ENCODE measurements at places on chromosomes 12 and 14.
A peak's percentile ranks its signal among the peaks of the same experiment; 100 is the strongest.

- DNase-seq = no peak
Measured at GRCh38 chr14:28097585-28097984, 669.0 kb upstream of the FOXG1 start.

DNA sequence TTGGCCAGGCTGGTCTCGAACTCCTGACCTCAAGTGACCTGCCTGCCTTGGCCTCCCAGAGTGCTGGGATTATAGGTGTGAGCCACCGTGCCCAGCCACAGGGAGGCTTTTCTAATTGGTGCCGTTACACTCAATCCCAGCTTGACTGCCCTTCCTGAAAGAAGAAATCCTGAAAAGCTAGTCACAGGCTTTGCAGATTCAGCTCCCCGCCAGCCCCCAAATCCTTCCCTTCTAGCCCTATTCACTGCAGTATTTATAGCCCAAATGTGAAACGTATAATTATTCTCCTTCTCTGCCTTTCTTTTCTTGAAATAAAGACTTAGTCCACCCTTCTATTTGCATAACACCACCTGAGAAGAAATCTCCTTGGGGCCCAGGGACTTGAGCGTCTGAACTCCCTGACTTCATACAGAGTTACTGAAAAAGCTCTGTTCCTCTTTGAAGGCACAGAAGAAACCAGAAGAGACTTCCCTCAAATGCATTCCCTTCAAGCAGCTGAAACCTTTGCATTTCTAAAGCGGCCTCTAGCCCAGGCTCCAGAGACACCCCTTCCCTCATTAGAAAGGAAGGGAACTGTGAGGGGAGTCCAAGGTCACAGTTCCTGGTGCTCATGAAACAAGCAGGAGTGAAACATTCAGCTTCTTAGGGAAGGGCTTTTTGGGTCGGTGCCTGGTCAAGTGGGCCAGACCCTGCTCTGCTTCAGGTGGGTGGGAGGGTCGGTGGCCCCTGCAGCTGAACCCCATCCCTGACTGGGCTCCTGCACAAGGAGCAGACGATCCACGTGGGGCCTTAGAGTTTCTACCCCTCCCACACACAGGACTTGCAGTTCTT lies 42.3 kb upstream of the BATF start:
- no peak for DNase-seq

DNA sequence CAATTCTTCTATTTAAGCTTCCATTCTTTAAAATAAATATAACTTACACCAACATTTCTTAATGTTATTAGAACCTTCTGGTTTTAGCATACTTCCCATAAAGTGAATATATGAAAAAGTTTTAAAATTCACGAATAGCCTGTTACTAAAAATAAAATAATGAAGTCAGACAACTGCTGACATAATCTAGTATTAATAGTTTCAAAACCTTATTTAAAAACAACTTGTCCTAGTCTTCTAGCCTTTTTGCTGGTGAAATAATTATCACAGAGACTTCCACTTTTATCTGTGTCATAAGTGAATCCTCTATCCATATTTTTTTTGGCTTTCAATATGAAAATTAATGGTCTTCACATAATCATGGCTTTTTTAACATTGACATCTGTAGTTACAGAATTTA lies 93.8 kb upstream of the MON2 start:
- DNase-seq = no peak

DNA sequence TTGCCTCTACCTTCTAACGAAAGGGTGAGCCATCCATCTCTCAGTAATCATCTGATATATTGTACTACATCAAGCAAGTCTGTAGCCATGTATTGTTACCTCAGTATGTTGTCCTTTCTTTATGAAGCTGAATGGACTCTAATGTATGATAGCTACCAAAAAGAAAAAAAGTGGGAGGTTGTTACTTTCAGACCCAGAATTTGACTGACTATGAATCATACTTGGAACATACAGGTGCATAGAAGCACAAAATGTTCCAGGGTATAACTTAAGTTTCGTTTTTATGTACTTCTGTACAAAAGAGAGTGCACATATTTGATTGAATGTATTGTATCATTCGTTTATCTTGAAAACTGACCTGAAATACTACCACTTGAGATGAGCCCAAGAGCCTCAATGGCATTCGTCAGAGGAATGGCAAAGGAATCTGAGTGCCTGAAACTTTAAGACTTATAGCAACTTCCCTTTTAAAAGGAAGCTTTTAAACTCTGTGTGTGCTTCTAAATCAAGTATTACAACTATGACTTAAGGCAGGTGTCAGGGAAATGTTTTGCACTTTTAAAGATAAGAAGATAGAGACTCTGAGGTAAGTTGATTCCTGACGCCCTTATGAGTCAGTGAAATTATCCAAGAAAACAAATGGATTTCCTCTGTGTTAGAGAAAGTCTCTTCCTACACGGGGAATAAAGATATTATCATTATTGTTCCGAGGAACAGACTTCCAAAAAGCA lies 951.5 kb downstream of the GALC start:
- DNase-seq = no peak

- no peak for DNase-seq
Measured at GRCh38 chr12:43237238-43237879, 314.6 kb downstream of the ADAMTS20 start.

GRCh38 chr14:52150162-52150561 lies 81.3 kb upstream of the NID2 start:
- DNase-seq = no peak

- DNase-seq = no peak
Measured at GRCh38 chr12:113103756-113104450, 31.7 kb downstream of the RASAL1 start.

DNA sequence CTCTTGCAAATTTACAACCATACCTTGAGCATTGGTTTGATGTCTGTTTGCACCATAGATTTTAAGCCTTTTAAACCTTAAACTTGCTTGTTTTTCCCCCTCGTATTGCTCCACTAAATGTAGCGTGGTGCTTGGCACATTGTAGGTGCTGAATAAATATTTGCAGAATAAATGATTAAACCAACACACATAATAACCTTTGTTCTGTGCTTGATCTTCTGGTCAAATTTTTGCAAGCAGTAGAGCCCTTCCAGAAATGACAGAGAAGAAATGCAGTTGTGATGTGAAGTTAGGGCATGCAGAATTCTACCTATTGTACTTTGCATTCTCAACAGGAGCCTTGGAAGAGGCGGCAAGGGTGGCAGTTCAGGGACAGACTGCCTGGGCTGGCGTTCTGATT lies 394.4 kb upstream of the TBX3 start:
- no peak for DNase-seq

DNA sequence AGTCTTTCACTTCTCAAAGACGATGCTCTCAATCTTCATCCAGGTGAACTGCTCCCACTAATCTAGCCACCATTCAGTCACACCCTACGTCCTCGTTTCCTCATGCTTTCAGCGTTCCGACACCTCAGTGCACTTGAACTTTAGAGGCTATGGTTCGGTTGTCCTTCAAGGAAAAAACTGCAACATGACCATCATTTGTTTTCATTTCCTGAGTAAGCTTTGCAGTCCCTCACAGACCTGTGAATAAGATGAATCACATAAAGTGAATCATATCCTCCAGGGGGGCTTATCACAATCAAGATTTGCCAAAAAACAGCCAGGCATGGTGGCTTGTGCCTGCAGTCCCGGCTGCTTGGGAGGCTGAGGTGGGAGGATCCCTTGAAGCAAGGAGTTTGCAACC lies 80.2 kb downstream of the TMCC3 start:
- no peak for DNase-seq

DNA sequence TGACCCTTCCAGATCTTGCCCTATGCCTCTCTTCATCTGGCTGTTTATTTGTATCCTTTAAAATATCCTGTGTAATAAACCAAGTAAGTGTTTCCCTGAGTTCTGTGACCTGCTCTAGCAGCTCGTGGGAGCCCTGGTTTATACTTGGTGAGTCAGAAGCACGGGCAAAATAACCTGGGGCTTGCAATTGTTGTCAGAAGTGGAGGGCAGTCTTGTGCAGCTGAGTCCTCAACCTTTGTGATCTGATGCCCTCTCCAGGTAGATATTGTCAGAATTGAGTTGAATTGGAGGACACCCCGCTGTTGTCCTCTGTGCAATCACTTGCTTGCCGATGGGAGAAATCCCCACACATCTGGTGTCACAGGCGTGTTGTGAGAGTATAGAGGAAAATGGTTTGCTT lies 62.5 kb upstream of the PRICKLE1 start:
- DNase-seq = no peak

- no peak for DNase-seq
Measured at GRCh38 chr14:99192028-99192621, 79.9 kb downstream of the BCL11B start.

DNA sequence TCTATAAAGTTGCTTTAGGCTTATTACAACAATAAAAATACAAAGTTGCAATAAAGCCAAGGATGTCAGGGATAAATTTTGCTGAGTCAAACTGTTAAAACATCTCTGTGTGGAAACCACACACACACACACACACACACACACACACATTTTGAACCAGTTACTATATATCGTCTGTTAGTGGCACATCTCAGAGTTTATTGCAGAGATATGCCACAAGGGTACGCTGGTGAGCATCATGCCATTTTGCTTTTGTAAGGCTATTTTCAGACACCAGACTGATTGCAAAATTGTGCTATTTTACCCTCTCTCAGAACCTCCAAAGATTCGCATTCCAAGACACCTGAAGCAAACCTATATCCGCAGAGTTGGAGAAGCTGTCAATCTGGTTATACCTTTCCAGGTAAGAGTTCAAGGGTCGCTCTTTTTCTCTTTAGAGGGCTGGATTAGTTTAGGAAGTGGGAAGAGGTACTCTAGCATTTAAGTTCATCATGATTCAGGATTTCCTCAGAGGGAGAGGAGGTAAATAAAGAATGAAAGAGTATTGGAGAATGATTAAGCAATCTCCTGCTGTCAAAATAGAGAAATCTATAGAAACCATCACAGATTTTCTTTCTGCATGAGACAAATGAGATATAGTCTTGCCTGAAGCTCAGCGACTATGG lies 27.3 kb upstream of the CHPT1 start:
- peak; percentile 9 for DNase-seq

GRCh38 chr12:870378-870777 lies 79.1 kb downstream of the RAD52 start:
- no peak for DNase-seq

GRCh38 chr12:51886021-51886710 lies 1.7 kb upstream of the ANKRD33 start:
- peak; percentile 35 for DNase-seq

DNA sequence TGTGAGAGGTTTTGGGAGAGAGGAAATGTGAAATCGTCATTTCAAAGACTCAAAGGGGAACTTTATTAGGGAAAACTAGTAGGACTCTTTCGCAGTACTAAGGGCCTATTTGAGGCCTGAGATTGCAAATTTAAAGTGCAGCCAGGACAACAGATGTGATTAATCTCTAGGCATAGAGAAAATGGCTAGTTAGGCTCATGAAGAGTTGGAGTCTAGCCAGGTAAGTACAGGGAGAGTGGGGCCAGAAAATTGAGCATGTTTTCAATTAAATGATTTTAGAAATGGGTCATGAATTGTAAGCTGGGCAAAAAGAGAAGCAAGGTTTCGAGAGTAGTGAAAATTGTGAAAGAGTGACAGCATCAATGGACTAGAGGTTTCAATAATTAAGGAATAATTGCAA lies 91.9 kb upstream of the LMNTD1 start:
- no peak for DNase-seq

GRCh38 chr14:83379436-83379835 lies 1845.8 kb upstream of the SEL1L start:
- no peak for DNase-seq

DNA sequence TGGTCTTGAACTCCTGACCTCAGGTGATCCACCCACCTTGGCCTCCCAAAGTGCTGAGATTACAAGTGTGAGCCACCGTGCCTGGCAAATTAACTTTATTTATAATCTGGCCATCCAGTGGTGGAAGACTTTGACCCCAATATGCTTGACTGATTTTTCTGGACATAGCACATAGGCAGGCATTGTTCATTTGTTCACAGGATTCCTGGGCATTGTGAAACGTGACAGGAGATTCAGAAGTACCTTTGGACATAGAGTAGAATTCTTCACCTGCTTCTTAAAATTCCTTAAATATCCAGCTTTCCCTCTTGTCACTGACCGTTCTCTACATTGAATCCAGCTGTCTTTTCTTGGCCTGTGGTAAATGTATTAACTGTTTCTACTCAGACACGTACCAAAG lies 103.1 kb downstream of the SCN8A start:
- DNase-seq = no peak

DNA sequence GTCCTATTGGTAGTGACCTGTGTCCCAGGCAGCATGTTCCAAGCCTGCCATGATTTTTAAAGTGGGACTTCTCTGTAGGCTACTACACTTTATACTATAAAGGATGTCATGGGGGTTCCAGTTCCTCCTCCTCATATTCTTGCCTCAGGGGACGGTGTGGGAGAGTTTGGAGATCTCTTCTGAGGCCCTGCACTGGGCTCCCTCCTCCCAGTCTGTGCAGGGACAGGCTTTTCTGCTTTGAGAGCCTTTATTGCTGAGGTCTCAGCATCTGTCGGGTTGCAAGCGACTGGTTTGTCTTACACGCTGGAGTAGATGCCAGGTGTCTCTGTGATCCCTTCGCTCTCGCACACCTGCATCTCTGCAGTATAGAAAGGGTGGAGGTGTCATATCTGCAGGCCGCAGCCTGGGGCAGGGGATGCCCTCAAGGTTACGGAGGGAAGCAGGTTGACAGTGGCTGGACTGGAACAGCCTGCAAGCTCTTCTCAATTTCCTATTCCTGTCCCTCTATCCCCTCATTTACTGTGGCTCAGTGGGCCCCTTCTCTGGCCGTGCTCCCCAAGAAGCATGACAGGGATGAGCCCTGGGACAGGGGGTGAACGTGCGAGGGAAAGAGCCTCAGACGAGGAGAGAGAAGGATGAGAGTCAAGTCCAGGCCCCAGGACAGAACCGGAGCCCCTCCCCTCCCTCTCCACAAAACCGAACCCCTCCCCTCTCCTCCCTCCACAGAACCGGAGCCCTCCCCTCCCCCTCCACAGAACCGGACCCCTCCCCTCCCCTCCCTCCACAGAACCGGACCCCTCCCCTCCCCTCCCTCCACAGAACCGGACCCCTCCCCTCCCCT lies 51.3 kb downstream of the SLC6A12 start:
- no peak for DNase-seq

DNA sequence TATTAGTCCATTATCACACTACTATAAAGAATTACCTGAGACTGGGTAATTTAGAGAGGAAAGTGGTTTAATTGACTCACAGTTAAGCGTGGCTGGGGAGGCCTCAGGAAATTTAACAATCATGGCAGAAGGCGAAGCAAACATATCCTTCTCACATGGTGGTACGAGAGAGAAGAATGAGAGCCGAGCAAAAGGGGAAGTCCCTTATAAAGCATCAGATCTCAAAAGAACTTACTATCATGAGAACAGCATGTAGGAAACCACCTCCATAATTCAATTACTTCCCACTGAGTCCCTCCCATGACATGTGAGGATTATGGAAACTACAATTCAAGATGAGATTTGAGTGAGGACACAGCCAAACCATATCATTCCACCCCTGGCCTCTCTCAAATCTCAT lies 422.6 kb downstream of the MDGA2 start:
- DNase-seq = no peak

DNA sequence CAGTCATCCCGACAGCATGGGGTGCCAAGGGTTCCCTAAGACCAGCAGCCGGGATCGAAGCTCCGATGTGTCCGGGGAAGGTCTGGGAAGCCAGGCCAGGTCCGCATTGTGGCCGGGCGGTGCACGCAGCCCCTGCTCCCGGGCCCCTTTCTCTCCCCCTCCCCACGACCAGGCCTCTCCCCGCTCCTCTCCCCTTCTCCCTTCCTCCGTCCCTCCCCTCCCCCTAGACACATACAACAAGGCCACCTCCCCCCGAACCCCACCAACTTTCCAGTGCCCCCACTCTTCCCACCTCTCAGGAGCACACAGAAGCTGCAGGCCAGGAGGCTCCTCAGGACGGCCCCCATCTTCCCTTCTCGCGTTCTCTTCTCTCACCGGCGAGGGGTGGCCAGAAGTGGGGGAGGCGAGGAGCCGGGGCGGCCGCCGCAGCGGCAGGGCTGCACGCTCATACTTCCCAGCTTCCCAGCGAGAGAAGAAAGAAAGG lies 413 bp downstream of the LRP6 start:
- no peak for DNase-seq
